ENCODE measurements at places on chromosomes 13 and 19.

- DNase-seq: peak; percentile 24
Observed at GRCh38 chr19:39704181-39705044, at the start of gene LGALS14. Gene LGALS14, plus strand, starts transcription at chr19:39704481. Its CDS starts 48 bp downstream, at chr19:39704529.

GRCh38 chr19:18663940-18664530 is 19.4 kb upstream of the CRTC1 start:
- DNase-seq: no peak

- DNase-seq: no peak
Observed at GRCh38 chr19:19662344-19662743, 1.1 kb downstream of the ATP13A1 start.

DNA sequence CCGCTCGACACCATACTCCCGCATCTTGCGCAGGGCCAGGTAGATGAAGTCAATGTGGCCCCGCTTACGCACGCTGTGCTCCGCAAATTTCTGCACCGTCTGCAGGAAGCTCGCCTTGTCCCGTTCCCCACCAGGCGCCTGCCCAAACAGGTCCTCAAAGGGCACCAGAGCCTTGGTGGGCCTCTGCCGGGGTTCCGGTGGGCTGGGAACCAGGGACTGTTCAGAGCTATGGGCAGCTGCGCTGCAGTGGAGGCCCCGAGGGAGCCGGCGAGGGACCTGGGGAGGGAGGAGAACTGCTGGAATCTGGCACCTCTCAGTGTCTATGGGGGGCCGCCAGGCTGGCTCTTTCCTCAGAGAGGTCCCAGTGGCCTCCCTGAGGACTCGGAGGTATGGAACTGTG is 8.3 kb upstream of the ZNF653 start:
- DNase-seq: no peak

DNA sequence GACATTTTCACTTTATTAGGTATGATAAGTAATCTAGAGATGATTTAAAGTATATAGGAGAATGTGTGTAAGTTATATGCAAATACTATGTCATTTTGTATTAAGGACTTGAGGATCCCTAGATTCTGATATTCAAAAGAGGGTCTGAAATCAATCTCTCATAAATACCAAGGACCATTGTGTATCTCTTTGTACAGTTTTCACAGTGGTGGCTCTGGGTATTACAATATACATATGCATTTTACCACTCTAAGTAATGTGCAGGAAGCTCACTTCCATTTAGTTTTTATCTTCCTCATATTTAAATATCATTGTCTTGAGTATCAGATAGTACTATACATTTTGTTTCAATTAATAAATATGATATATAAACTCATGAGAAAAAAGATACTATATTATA is 862.6 kb upstream of the PCDH20 start:
- no peak for DNase-seq

DNA sequence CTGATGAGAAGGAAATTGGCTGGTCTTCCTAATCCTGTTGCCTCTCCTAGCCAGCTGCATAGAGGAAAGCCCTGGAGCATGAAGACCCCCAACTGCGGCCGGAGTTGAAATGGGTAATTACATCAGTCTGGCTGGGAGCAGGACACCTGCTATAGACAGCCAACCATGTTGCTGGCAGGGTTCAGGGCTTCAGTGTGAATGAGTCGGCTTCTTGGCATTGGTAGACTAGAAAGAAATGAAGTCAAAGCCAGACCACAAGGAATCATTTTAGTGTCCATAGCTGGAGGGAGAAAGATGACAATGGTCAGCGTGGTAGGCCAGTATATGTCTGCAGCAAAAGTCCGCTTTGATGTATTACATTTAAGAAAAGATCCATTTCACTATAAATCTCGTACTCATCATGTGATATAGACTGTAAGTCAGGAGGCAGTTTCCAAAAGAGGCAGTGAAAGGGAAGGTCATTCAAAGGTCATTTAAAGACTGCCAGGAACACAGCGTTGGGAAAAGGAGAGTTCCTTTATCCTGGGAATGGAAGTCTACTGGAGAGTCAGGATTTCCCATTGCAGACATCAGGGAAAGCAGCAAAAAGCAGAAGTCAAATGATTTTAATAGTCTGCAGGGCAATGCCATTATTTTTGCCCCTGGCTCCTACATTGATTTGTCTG is 262.7 kb downstream of the DNAJC15 start:
- no peak for DNase-seq

DNA sequence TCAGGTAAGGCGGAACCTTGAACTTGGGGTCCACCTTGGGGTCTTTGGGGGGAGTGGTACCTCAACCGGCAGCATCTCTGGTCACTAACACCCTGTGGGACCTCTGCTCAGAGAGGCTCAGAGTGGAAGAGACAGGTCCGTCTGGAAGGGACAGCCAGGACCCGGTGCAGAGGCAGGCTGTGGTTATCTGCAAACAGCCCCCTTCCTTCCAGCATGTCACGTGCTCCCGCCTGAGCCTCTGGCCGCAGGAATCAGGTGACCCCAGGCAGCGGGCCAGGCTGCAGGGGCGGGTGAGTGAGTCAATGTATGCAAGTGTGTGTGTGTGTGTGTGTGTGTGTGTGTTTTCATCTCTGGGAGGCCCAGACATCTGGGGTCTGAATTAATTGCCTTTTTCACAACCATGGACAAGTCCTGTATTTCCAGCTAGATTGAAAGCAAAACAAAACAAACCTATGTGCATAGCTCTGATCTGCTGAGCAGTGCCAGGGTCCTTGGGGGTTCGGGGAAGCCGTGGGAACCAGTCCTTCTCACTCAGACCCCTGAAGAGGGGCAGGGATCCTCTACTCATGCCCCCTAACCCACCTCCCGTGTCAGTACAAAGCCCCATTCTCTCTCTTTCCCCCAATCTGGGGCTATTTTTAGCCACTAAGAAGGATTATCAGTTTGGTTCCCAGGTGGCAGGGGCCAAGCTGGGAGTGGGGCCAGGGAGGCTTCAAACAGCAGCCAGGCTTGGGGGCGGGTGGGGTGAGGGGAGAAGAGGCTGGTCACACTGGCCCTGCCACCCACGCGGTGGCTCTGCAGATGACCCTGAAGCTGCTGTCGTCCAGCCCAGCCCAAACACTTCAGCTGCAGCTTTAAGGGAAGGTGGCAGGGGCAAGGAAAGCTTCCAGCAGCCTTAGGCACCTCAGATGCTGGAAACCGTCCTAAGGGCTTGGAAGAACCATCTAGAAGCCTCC is 31.4 kb downstream of the CERS4 start:
- DNase-seq: peak; percentile 22

- no peak for DNase-seq
Observed at GRCh38 chr13:109817591-109818535, 31.5 kb upstream of the IRS2 start.

- DNase-seq: no peak
Observed at GRCh38 chr13:80552851-80553440, 212.0 kb upstream of the SPRY2 start.

- DNase-seq: no peak
Observed at GRCh38 chr19:1183543-1184172, 9.6 kb upstream of the SBNO2 start.

- DNase-seq: peak; percentile 17
Observed at GRCh38 chr13:94657167-94657566, 55.2 kb downstream of the SOX21 start.

- DNase-seq: no peak
Observed at GRCh38 chr13:34002924-34003323, 185.0 kb downstream of the RFC3 start.

- DNase-seq: no peak
Observed at GRCh38 chr13:26558074-26558805, 757 bp downstream of the WASF3 start.

GRCh38 chr13:60066226-60066625 is 97.5 kb downstream of the DIAPH3 start:
- DNase-seq: no peak

DNA sequence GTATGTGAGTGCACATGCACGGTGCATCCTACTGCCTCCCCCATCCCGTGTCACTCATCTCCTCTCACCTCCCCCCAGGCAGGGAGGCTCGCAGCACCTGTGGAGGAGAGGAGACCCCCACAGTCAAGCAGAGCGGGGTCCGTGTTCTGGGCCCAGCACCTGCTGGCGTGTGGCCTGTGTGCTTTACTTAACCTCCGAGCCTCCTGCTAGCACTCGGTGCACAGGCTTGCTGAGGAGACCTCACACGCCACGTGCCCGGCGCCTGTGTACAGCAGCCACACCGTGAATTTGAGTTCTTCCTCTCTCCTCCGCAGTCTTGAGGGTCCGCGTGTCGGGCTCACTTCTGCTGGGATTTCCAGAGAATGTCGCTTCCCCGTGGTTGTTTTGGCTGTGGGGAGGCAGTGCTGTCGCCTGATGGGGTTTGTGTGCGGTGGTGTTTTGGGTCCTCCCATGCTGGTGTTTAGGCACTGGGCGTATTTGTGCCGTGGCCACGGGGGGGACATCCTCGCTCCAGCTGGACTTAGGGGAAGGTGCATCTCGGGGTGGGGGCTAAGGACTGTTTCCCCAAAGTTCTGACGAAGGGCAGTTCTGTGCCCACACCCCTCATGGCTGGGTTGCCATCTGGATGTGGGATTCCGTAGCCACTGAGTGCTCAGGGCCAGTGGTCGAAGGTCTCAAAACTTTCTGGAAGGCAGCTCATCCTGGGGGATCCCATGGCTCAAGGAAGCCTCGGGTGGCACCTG is 34.8 kb upstream of the TMEM255B start:
- DNase-seq: no peak

DNA sequence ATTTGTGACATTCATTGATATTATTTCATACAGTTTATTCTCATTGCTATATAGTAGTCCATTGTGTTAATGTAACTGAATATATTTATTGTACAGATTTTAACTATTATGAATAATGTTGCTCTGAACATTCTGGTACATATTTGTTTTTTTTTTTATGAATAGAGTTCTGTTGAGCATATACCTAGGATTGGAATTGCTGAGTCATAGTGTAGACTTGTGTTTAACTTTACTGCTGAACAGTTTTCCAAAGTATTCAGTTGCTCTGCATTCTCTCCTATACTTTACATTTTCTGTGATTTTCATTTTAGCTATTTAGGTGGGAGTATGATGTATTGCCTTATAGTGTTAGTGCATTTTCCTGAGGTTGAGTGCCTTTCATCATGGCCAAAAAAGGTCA is 97.5 kb downstream of the MAB21L1 start:
- DNase-seq: no peak

DNA sequence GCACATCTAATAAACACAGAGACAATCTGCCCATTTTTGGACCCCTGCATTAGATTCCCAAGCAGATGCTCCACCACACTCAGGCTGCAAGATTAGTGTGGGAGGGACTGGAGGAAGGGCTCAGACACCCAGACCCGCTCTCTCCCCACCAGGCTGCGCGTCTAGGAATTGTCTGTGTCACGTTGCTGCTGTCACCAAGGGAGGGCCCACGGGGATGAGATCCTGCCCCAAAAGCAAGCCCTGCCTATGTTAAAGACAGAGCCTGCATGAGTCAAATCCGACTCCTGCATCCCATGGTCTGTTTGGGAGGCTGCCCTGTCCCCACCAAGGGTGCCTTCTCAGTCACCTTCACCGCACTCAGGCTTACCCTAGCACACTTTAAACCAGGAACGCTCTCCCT is 114.4 kb upstream of the ZNF507 start:
- no peak for DNase-seq

DNA sequence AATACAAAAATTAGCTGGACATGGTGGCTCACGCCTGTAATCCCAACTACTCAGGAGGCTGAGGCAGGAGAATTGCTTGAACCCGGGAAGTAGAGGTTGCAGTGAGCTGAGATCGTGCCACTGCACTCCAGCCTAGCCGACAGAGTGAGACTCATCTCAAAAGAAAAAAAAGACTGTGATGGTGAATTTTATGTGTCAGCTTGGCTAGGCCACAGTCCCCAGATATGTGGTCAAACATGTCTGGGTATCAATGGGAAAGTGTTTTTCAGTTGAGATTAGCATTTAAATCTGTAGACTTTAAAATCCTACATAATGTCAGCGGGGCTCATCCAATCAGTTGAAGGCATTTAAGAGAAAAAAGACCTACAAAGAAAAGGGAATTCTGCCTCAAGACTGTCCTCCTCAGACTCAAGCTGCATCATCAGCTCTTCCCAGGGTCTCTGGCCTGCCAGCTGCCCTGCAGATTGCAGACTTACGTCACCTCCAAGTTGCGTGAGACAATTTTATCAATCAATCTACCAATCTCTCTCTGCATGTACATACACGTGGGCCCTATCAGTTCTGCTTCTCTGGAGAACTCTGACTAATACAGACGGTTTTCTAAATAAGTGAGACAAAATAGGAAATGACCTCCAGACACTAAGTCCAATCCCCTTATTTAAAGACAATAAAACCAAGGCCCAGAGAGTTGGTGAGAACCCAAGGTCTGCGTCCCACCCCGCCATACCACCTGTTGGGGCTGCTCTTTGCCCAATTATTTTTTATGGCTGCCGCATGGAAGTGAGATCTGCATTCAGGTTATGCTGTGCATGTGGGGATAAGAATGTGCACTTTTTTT is 99.2 kb downstream of the ABCC4 start:
- no peak for DNase-seq

- DNase-seq: no peak
Observed at GRCh38 chr13:92136449-92137155, 738.2 kb downstream of the GPC5 start.

GRCh38 chr13:112619730-112620631 is 32.0 kb upstream of the TUBGCP3 start:
- no peak for DNase-seq

GRCh38 chr13:67844574-67844973 is 614.4 kb upstream of the PCDH9 start:
- no peak for DNase-seq
